ENCODE measurements at places on chromosomes 6 and 20. TPM values are rescaled to one million over a fixed set of nuclear protein-coding genes. Genes with fewer than 3 reads are reported as not detected.
A peak's percentile ranks its signal among the peaks of the same experiment; 100 is the strongest.

Gene FBXO9
- total RNA-seq: 111 TPM

Gene DNAH8
- total RNA-seq: 0.03 TPM

DNA sequence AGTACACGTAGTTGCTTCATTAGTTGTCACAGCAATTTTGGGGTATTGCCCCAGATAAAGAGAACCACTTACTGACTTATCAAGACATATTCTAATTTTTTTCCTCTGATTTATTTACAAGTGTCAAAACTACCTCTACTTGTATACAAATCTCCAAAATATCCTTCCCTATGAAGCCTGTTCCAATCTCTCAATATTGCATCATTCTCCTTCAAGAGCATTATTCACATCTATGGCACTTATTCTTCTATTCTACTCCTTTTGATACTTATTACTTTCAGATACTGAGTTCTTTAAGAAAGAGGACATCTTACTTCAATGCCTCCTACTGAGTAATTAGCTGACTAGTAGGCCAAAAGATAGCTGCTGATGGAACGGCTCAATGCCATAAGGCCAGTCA is 105.2 kb downstream of the SMLR1 start:
- H3K4me1 ChIP-seq: peaks cover 12% of the 10 kb centered on the region
- no peak for DNase-seq
- no peaks in the 10 kb centered on the region for H3K27me3 ChIP-seq
- H3K36me3 ChIP-seq: no peaks in the 10 kb centered on the region

GRCh38 chr6:148866657-148867268 is 119.9 kb downstream of the UST start:
- no peak overlapping the region for H3K27ac ChIP-seq
- H3K4me1 ChIP-seq: no peaks in the 10 kb centered on the region
- H3K27me3 ChIP-seq: no peaks in the 10 kb centered on the region

GRCh38 chr6:151958332-151958731 is 150.8 kb downstream of the ESR1 start:
- no peak overlapping the region for H3K27ac ChIP-seq
- DNase-seq: no peak
- H3K4me1 ChIP-seq: no peaks in the 10 kb centered on the region
- H3K27me3 ChIP-seq: no peaks in the 10 kb centered on the region
- H3K36me3 ChIP-seq: no peaks in the 10 kb centered on the region

- H3K4me3 ChIP-seq: no peak overlapping the region
- no peak for DNase-seq
- H3K4me1 ChIP-seq: no peaks in the 10 kb centered on the region
- no peaks in the 10 kb centered on the region for H3K36me3 ChIP-seq
- no peaks in the 10 kb centered on the region for H3K27me3 ChIP-seq
Measured at GRCh38 chr20:14264869-14265268, 72.5 kb downstream of the FLRT3 start.

DNA sequence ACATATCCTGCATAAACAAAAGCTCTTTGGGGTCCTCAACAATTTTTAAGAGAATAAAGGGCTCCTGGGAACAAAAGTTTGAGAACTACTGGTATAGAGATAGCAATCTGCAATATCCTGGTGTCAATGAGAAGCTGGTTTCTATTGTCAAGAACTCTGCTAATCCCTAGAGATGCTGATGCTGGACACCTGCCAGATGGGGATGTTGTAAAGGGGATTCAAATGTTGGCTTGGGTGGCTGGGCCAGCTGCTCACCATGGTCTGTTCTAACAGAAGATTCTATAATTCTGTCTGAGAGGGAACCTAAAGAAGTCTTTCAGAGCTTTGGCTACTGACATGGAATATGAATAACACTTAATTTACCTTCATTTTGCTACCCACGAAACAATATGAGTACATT is 137.8 kb downstream of the BTBD9 start:
- no peak for DNase-seq
- no peaks in the 10 kb centered on the region for H3K4me1 ChIP-seq
- no peak overlapping the region for H3K27ac ChIP-seq
- no peak overlapping the region for H3K4me3 ChIP-seq
- H3K27me3 ChIP-seq: no peaks in the 10 kb centered on the region

DNA sequence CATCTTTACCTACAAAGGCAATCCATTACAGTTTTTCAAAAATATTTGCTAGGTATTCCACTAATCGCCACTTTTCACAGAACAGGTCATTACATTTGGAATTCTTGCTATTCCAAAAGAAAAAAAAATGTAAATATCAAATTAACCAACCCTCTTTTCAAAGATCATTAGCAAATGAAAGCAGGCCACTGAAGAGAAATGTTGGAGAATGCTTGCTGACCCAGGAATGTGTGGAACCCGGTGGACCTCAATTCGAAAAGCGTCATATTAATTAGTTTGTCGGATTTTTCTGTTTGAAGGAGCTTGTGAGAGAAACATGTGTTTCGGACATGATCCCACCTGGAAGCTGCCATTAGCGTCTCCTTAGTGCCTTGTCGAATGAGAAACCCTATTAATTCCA is 27.9 kb upstream of the SERPINB9 start:
- no peak overlapping the region for H3K4me3 ChIP-seq
- no peak for DNase-seq
- H3K27ac ChIP-seq: no peak overlapping the region
- no peaks in the 10 kb centered on the region for H3K36me3 ChIP-seq
- H3K4me1 ChIP-seq: peaks cover 8% of the 10 kb centered on the region

GRCh38 chr6:10886691-10887502 is at the start of gene SYCP2L:
SYCP2L (plus strand) TSS chr6:10887052; CDS start chr6:10887127, 75 bp downstream.
- H3K4me3 ChIP-seq: peak within 1 kb of the TSS; percentile 34
- no peak within 1 kb of the TSS for H3K27ac ChIP-seq
- H3K36me3 ChIP-seq: no peaks in the 10 kb centered on the region

DNA sequence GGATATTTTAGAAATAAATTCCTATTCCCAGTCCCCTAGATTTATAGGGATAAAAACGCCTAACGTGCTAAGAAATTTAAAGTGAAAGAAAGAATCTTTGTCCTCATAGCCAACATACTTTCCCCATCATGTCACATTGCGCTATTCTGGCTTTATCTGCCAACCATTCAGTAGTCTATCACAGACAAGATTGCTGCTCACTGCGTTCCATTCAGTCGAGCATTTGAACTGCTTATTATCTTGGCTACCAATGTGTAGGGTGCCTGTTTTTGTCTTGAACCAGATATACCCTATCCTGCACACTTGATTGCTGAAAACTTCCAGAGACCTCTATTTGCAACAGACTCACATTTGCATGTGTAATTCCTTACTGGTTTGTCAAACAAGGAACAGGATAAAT is 751.5 kb downstream of the EPHA7 start:
- H3K36me3 ChIP-seq: no peaks in the 10 kb centered on the region
- no peak overlapping the region for H3K4me3 ChIP-seq
- no peaks in the 10 kb centered on the region for H3K27me3 ChIP-seq
- DNase-seq: no peak
- no peak overlapping the region for H3K27ac ChIP-seq
- H3K4me1 ChIP-seq: no peaks in the 10 kb centered on the region

GRCh38 chr20:10006447-10007090 is 28.2 kb upstream of the ANKEF1 start:
- no peak overlapping the region for H3K27ac ChIP-seq
- H3K4me1 ChIP-seq: no peaks in the 10 kb centered on the region
- no peaks in the 10 kb centered on the region for H3K27me3 ChIP-seq
- H3K4me3 ChIP-seq: no peak overlapping the region
- DNase-seq: no peak

DNA sequence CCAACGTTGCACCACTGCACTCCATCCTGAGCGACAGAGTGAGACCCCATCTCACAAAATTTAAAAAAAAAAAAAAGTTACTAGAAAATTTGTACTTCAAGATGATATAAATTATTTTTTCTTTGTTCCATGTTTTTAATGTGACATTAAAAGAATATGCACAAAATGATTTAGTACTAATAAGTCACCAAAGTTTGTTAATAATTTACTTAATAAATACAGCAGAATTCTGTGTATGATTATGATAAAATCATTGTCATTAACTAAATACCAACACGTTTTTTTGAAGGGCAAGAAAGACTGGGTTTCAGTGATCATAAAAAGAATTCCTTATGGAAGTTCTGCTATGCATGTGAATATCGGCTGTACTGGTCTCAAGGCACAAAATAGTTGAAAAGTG is 28.1 kb downstream of the GOPC start:
- no peak overlapping the region for H3K4me3 ChIP-seq
- no peak for DNase-seq
- H3K27ac ChIP-seq: no peak overlapping the region
- H3K27me3 ChIP-seq: no peaks in the 10 kb centered on the region
- H3K36me3 ChIP-seq: no peaks in the 10 kb centered on the region
- H3K4me1 ChIP-seq: no peaks in the 10 kb centered on the region

GRCh38 chr20:31919410-31920155 is 32.3 kb downstream of the PDRG1 start:
- no peaks in the 10 kb centered on the region for H3K4me1 ChIP-seq
- DNase-seq: no peak
- H3K36me3 ChIP-seq: no peaks in the 10 kb centered on the region

GRCh38 chr6:154453329-154453728 is 57.2 kb downstream of the CNKSR3 start:
- peaks cover 8% of the 10 kb centered on the region for H3K4me1 ChIP-seq
- DNase-seq: no peak
- no peaks in the 10 kb centered on the region for H3K36me3 ChIP-seq
- H3K27ac ChIP-seq: no peak overlapping the region

Data from left lung (tissue), 14 donors.